ENCODE measurements at places on chromosomes 16 and 17. TPM values are rescaled to one million over a fixed set of nuclear protein-coding genes. Genes with fewer than 3 reads are reported as not detected.

DNA sequence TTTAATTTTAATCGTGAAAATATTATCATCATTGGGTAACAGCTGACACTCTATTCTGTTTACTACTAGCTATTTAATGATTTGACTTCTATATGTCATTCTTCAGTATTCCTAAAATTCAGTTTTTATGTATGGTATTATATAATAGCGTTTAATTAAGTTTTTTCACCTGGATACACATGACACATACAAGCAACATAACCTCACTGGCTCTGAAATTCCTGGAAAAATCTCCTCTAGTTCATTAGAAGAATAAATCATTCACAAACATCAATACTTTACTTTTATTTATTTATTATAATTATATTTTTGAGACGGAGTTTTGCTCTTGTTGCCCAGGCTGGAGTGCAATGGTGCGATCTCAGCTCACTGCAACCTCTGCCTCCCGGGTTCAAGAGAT is 44.0 kb downstream of the AKAP10 start:
- no peak for DNase-seq
- H3K4me3 ChIP-seq = no peak overlapping the region
- no peaks in the 10 kb centered on the region for H3K36me3 ChIP-seq
- no peaks in the 10 kb centered on the region for H3K27me3 ChIP-seq
- H3K4me1 ChIP-seq = no peaks in the 10 kb centered on the region
- H3K27ac ChIP-seq = no peak overlapping the region

DNA sequence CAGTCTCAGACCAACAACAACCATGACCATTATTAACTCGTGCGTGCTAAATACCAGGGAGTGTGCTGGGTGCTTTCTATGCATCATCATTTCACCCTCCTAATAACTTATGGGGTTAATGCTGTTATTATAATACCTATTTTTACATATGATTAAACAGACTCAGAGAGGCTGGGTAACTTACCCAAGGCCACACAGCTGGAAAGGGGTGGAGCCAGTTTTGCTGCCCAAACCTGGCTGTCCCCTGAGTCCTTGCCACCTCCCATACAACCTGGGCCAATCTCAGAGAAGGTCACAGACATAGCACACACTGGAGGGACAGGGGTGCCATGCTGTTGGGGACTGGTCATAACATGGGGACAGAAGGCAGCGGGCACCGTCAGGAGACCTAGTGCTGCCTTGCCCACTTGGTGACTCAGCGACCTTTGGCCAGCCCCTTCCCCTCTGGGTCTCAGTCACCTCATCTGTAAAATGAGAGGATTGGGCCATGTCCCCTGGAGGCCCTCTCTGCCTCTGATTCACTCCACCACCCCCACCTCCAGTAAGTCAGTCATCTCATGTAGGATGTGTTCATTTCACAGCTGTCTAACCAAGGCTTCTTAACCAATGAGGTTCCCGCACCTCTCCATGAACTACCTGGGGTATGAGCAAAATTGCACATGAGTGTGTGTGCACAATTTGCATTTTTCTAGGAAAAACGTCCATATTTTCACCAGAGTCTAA is 11.4 kb upstream of the FADS6 start:
- H3K27ac ChIP-seq = no peak overlapping the region

DNA sequence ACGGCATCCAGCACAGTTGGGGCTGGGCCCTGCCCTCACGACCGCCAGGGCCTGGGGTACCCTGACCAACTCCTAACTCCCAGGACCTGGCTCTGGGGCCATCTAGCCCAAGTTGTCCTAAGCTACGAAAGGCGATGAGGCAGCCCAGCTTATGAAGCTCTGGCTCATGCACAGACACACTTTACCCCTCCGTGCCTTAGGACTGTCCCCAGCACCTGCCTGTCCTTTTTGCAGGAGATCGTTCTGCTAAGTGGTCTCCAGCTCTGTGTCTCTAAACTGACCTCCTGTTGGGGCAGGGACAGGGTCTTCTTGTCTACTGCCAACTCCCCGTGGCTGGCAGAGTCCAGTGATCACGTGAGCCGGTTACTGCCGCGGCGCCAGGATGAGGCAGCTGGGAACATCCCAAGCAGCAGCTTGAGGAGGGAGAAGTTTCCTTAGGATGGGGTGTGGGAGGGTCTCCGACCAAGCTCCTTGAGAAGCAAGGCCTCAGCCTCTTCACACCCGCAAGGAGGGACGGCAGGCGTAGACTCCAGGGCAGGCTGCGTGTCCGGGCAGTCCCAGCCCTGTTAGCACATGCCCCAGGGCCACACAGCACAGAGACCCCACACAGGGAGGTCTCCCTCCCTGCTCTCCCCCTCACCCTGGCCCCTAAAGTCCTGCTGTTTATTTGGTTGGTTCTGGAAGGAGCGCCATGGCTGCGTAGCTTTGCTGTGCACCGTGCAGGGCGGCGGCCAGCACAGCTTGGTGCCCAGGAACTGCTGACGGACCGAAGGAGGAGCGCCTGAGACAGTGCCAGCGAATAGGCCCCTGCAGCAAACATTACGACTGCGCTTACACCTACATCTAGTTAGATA is 16.4 kb upstream of the METRNL start:
- H3K4me1 ChIP-seq = no peaks in the 10 kb centered on the region
- H3K27ac ChIP-seq = no peak overlapping the region
- H3K36me3 ChIP-seq = no peaks in the 10 kb centered on the region
- H3K27me3 ChIP-seq = no peaks in the 10 kb centered on the region
- H3K4me3 ChIP-seq = no peak overlapping the region

- DNase-seq = no peak
- no peak overlapping the region for H3K4me3 ChIP-seq
- H3K27ac ChIP-seq = no peak overlapping the region
- no peaks in the 10 kb centered on the region for H3K27me3 ChIP-seq
- H3K4me1 ChIP-seq = no peaks in the 10 kb centered on the region
Measured at GRCh38 chr16:58832386-58832895, 98.3 kb upstream of the GOT2 start.

DNA sequence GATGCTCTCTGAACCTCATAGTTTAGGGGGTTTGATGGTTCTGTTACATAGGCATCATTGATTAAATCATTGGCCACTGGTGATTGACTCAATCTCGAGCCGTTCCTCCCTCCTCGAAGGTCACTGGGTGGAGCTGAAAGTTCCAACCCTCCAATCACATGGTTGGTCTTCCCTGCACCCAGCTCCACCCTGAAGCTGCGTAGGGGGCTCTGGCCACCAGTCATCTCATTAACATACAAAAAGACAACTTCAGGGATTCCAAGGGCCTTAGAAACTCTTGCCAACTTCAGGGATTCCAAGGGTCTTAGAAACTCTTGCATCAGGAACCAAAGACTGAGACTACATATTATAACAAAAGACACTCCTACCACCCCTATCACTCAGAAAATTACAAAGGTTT is 306.5 kb upstream of the TNRC6C start:
- no peak for DNase-seq

CNTNAP1 gene
- 1.9 TPM for total RNA-seq

ZNF652 gene
- 88.5 TPM for total RNA-seq

Data from prostate gland (tissue), 2 donors.